Stimulated activated CD8-positive, alpha-beta memory T cell treated with anti-CD3 and anti-CD28 coated beads, Interleukin-7, amount 100 ng/mL, for 1 hour (primary cell): ENCODE measurements at places on chromosomes 11 and 22.

GRCh38 chr11:36249246-36249645, 40.0 kb downstream of the COMMD9 start:
- no peak for DNase-seq

GRCh38 chr22:19508024-19508776, 16.0 kb downstream of the CLDN5 start:
- no peak for DNase-seq

DNA sequence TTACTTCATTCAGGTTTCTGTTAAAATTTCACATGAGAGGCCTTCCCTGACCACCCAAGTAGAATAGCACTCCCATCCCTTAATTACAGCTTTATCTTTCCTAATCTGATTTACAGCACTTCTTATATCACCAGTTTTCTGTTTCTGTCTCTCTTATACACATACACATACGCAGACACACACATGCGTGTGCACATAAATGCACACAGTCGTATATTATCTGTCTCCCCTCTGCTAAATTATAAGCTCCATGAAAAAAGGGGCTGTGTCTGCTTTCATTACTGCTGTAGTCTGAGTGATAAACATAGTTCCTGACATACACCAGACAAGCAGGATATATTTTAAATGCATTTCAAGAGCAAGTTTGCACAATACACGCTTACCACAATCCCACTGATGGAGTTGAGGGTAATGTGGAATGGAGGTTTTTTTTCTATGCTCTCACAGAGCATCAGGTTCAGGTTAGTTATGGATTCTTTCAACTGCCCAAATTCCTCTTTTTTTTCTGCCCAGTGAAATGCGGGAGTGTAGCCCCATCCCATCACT, 13.7 kb upstream of the TOP3B start:
- DNase-seq = no peak

GRCh38 chr11:41102471-41102870, 357.0 kb downstream of the LRRC4C start:
- no peak for DNase-seq

DNA sequence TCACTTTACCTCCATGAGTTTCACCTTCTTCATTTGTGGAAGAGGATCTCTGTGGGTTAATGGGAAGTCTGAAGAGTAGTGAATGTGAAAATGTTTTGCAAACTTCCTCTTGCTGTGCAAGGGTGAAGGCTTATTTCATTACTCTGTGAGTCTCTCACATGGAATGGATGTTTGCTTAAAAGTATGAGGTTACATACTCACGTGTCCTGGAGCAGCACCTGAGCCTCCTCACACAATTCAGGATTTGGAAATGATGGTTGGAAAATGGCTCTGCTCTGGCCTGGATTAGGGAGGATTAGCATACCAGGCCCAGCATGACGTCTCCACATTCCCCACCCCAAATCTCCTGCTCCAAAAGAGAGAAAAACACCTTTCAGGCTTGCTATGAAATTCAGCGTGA, 4.8 kb downstream of the GRAMD1B start:
- no peak for DNase-seq

GRCh38 chr11:34235189-34235588, 122.6 kb downstream of the ABTB2 start:
- DNase-seq = no peak

GRCh38 chr11:44470854-44471253, 94.6 kb upstream of the CD82 start:
- DNase-seq = no peak

GRCh38 chr22:24216541-24217209, 28.2 kb downstream of the GGT5 start:
- DNase-seq = no peak

DNA sequence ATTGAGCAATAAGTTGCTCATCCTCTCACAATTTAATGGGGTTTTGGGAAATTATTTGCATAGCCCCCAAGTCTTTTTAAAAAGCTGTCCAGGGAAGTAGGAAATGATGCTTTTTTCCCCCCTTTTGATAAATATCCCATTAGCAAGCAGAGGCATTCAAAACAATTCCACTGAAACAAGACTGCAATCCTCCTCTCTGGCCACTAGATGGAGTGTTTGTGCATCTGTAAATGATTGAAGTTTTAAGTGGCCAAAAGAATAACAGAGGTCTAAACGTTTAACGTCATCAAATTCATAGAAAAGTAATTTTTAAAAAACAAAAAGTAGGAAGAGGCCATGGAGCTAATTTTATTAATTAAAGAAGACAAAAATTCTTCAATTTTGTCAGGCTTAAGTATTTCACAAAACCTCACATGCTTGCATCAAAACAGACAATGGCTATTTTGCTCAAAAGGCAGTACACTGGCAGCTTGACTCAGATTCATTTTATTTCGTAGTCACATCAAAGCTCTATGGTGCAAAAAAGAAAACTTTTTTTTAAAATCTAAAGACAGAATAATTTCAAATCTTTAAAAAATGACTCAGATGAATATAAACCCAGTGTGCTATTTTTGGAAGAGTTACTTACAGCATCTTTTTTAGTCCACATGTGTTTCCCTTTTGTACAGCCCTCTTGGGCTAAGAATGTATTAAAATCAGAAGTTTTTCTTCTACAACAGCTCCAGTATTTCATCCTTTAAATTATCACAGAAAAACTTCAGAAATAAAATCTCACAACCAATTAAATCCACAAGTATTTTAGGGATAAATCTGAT, 17.8 kb downstream of the CHORDC1 start:
- DNase-seq = no peak

DNA sequence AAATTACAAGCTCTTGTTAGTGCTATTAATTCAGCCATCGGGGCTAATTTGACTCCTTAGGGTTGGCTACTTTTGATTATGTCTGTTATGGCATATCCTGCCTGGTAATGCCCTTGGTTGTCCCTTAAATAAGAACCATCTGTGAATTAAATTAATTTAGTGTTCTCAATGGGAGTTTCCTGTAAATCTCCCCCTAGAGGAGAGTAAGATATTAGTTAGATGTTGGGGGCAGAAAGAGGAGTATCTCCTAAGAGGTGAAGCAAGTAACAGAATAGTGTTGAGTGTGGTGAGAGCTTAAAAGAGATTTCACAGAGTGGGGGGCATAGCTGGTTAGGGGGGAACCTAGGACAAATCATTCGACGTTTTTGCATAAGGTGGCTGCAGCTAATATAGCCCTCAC, 1126.9 kb downstream of the JRKL start:
- no peak for DNase-seq

DNA sequence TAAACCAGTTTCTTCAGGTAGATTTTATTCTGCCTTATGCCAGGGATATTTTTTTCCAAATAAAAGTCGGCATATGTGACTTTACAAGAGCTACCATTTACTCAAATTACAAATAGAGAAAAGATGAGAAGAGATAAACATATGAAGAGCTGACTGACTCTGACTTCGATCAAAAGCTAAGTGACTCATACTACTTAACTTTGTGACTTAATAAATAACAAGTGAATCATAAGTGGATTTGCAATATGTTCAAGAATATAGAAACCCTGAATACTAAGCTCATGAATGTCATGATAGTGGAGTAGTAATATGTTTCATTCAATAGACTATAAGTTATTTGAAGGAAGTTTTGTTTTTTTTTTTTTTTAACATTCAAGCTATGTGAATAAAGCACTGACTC, 130.5 kb upstream of the ANO3 start:
- no peak for DNase-seq

DNA sequence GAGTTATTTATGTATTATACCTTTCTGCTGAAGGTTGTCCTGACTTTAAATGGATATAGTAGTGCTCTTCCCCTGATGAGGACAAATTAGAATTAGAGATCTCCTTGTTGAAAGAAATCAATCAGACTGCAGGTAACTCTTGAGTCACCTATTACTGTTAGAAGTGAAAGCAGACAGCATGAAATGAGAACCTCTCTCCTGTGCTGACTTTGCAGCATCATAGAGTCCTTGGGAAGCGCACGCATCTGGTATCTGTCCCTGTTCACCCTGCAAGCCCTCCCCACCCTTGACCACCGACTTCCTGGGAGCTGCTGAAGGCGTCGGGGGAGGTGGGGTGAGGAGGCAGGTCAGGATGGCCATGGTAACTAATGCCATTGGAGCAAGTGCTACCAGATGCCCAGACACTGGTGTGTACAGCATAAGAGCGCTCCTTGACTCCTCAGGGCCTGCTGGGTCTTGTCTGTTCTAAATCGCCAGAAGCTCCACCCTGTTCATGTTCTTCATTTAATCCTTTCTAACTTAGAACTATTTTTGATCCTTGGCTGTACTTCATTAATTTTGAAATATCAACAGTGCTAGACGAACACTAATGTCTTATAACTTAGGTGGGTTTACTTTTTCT, 143.9 kb downstream of the WNT7B start:
- DNase-seq = no peak
